ENCODE measurements at places on chromosomes 16 and 17. TPM values are rescaled to one million over a fixed set of nuclear protein-coding genes. Genes with fewer than 3 reads are reported as not detected.

Gene EPOP
- total RNA-seq = 1.1 TPM

GRCh38 chr16:30491744-30492308 lies 19.3 kb downstream of the ITGAL start:
- DNase-seq = no peak

DNA sequence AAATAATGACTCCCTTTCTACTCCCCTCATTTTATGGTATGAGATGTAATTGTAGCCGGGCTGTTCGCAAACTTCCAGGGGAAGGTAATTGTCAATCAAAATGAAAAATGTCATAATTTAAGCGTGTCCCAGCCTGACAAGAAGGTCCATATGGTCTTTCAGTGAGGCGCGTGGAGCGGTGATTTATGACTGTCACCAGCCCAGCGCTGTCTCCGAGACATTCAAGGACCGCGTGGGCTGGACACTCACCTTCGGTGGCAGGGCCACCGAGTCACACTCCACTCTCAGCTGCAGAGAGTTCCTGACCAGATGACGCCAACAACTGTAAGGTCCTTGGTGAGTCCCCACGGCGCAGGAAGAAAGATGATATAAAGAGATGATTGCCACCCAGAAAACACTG lies 157.7 kb upstream of the TNRC6C start:
- no peak for DNase-seq

Gene CACNG4
- not detected for total RNA-seq

Gene CDRT15
- not detected for total RNA-seq
